ENCODE measurements at places on chromosomes 6 and 20. TPM values are rescaled to one million over a fixed set of nuclear protein-coding genes. Genes with fewer than 3 reads are reported as not detected.

GRCh38 chr6:149007846-149008245 lies 261.0 kb downstream of the UST start:
- no peak for DNase-seq

- peak; percentile 15 for DNase-seq
Observed at GRCh38 chr6:47633141-47633540, 65.2 kb upstream of the ADGRF4 start.

DNA sequence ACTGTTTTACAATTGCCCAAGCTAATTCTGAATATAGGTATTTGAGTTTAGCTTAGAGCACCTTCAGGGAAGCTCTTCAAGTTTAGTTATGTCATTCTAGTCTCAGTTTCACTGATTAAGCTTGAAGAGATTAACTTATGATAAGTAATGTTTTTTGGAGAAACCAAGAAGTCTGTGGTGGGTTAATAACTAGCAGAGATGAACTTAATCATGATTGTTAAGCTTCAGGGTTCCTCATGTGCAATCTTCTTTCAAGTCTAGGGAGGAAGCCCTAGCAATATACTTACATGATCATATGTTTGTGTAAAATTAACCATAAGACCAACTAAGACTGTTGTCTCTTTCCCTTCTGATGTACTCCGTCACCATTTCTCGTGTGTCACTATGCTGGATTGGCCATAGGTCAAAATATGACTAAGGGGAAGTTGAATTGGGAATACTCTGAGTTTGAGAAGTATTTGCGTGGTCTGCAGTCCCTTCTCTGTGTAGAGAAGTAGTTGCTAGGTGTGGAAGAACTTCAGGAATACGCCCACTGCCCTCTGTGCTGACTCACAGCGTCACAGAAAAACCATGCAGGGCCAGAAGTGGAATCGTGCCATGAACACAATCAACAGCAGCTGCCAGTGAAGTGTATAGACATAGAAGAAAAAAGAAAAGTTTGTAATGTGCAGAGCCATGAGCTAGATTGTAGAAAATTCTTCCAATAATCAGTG lies 88.3 kb downstream of the SH3BGRL2 start:
- DNase-seq: no peak

- DNase-seq: no peak
Observed at GRCh38 chr6:154773610-154774089, 40.4 kb downstream of the SCAF8 start.

GRCh38 chr20:62805711-62806382 lies 1.2 kb downstream of the OGFR start:
- DNase-seq: peak; percentile 58

- DNase-seq: no peak
Observed at GRCh38 chr6:45494416-45495135, 116.8 kb upstream of the SUPT3H start.

- DNase-seq: no peak
Observed at GRCh38 chr6:167422934-167423333, 98.0 kb downstream of the TTLL2 start.

Gene GMPR
- polyA plus RNA-seq: 16.6 TPM

DNA sequence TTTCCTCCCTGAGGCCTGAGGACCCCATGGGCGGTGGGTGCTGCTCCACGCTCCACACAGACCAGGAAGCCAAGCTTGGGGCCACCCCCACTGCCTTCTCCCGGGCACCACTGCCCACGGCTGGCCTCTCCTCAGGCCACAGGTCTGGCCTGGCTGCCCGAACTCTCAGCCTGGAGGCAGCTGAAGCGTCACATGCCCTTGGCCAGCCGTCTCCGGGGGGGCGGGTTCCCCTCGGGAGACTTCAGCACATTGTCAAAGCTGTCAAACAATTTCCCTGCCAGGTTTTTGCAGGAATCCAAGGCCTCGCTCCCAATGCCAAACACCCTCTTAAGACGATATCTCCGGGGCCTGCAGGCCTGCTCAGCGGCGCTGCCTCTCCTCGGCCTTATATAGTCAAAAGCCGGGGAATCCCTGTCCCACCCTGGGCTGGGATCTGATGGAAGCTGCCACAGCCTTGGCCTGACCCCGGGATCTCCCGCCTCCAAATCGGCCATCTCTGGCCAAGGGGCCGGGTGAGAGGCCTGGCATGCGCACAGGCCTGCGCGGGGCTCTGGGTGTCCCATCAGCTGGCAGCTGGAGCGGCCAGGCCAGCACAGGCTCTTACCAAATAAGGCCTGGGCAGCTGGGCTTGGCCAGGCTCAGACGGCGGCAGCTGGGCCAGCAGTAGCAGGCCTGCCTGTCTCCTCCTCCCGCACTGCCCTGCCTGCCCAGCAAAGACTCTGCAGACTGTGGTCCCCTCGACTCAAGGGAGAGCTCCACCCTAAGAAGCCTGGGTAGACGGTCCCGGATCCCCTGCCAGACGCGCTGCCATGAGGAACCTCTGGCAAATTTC lies 49.7 kb downstream of the RBM38 start:
- peak; percentile 54 for DNase-seq

DNA sequence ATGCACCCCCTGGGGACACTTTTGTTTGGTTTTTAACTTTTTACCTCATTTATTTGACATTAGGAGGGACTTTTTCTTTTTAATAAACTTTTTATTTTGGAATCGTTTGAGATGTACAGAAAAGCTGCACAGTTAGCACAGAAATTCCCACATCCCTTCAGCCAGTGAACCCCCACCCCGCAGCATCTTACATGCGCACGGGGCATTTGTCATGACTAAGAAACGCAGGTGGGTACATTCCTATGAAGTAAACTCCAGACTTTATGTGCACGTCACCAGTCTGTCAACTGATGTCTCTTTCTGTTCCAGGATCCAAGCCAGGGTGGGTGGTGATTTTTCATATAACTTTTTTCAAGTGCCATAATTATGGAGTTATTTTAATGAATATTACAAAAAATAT lies 4.9 kb upstream of the ZNF831 start:
- no peak for DNase-seq

DNA sequence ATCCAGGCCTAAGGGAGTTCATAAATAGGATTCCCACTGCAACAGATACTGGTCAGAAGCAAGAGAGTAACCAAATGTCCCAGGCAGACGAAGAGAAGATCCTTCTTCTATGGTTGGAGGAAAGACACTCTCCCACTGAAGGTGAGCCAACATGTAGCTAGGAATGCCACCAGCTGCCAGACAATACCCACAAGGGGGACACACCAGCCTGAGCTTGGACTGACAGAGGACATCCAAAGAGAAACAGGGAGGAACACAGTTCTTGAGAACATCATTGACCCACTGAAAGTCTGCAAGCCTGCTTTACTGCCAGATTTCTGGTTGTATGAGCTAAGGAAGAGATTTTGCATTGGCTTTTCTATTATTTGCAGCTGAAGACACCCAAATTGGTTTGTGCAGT lies 80.1 kb downstream of the PXDC1 start:
- no peak for DNase-seq

GRCh38 chr6:134307870-134308269 lies 10.0 kb downstream of the SGK1 start:
- no peak for DNase-seq

DNA sequence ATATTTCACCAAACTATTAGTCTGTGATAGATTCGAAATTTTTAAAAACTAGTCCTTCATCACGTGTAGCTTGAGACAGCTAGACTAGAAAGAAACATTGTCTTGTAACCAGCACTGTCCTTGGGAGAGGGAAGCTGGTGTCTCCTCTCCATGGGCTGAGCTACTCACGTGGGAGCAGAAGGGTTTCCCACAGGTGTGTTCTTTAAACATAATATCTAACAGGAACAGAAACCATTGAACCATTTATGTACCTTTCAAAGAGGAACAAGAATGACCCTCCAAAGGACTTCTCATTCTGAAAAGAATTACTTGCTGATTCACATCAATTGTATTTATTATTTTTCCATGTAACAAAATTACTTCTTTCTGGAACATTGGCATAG lies 72.4 kb upstream of the SYNJ2 start:
- no peak for DNase-seq

DNA sequence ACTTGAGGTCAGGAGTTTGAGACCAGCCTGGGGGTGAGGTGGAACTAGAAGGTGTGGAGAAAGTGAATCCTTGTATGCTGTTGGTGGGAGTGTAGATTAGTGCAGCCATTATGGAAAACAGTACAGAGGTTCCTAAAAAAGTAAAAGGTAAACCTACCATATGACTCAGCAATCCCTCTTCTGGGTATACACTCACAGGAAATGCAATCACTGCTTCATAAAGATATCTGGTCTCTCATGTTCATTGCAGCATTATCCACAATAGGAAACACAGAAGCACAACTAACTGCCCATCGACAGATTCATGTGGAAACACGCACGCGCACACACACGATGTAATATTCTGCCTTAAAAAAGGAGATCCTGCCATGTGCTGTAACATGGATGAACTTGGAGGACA lies 66.7 kb downstream of the CDC5L start:
- no peak for DNase-seq

Gene TAPBP
- 116 TPM for polyA plus RNA-seq

DNA sequence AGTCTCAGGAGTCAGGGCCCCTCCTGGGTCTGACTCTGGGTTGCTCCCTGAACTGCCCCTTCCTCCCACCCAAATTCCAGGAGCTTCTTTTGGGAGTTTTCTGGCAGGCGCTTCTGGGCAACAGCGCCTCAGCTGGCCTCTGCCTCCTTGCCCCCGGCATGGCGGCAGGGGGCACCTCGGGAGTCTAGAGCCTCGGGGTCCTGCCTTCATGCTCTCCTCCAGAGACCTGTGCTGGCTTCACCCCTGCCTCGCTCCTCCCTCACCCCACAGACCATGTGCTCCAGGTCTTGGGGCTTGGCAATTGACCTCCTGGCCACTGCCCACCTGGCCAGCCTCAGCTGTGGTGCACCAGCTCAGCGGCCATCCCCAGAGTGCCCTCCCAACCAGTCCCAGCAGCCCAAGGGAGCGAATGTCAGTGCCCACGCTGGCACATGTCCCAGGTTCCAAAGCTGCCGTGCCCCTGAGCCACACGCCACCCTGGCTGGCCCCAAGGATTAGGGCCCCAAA lies 43.4 kb downstream of the SRC start:
- DNase-seq: peak; percentile 5

DNA sequence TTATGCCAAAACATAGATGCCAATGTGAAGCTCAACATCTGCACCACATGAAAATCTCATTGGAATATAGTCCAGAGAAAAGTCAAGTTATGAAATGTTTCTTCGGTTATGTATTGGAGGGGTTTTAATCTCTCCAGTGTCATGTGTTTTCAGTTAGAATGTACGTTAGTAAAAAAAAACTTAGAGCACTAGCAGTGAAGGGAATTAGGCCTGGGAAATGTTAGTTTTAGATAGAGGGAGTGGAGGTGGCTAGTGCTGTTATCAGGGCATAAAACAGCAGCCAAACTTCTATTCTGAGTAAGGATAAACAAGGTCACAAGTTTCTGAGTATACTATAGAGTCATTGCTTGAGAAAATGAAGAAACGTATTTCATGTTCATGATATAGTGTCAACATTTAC lies 42.9 kb downstream of the HDGFL1 start:
- DNase-seq: no peak

Gene LPA
- polyA plus RNA-seq: 0.51 TPM

- DNase-seq: no peak
Observed at GRCh38 chr6:166281104-166281503, 27.1 kb downstream of the PRR18 start.

Gene SGK2
- 8.8 TPM for polyA plus RNA-seq

DNA sequence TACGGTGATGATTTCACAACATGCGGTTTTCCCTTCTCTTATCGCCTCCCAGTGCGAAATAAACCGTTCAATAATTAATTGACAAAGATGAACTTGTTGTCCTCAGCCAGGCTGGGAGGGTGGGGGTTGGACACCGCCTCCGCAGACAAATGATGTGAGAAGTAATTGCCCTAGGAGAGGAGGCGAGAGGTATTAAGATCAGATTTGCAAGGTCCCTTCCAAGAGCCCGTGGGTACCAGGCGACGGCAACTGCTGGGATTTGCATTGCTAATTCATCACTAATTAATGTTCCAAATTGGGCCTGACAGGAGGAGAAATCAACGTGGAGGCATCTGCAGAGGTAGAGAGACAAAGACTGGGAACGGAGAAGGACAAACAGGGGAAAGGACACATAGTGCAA lies 90.2 kb upstream of the CCDC167 start:
- no peak for DNase-seq

Gene MAK
- polyA plus RNA-seq: 0.34 TPM

GRCh38 chr20:53576586-53577318 lies 16.9 kb downstream of the ZNF217 start:
- no peak for DNase-seq

DNA sequence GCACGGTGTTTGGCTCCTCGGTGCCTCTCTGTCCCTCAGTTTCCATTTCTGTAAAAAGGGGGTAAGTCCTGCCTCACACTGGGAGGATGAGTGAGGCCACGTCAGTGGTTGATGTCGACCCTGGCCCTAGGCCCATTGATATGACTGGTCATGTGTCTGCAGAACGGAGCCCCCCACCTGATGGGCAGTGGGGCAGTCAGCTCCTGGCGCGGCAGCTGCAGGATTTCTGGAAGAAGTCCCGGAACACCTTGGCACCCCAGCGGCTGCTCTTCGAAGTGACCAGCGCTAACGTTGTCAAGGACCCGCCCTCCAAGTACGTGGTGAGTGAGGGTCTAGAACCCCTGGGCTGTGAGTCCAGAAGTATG lies 1.2 kb downstream of the SNX21 start:
- no peak for DNase-seq

DNA sequence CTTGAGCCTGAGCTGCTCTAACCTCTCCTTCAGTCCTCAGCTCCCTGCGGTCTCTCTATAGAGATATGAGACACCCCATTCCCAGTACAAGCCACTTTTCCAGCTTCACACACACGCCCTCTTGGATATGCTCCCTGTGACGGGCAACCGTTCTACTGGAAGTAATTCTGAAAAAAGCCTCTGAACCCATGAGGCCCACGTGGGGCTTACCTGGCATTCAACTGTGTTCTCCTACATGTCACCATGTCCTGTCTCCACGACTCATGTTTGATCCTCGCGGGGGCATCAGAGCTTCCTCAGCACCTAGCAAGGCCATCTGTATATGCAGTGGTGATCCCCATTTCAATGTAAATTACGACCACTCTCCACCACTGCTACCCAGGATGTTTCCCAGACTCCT lies 69.2 kb upstream of the DUSP22 start:
- no peak for DNase-seq

GRCh38 chr6:123417535-123417934 lies 219.2 kb downstream of the TRDN start:
- DNase-seq: no peak

DNA sequence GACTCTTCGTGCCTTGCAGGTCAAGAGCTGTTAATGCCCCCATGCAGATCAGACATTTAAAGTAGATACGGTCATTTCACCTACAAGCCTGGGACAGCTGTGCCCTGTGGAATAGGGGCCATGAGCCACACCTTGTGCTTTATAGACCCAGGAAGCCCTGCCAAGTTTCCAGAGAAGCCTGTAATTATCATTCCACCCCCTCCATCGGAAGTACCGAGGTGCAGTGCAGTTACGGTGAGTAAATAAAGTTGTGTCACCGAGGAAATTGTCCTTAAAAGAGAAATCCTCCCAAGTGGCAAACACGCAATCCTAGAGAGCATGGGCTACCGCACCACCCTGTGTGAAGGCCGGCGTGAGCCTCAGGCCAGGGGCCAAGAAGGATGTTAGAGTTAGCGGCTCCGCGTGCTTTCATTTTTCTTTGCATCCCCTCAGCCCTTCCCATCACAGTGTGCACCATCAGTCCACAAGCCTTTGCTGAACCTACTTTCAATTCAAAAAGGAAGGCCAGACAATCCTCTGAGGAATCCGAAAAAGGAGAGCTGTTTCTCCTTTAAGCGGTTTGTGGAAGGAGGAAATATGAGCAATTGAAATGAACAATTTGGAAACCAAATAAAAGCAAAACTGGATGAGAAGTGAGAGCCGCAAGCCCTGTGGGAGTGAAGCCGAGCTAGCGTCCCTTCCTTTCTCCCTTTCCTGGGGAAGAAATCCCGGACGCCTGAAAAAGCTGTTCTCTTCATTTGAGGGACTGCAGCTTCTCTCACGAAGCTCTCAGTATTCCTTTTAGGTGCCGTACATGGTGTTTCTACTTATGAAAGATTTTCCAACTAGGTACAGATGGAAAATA lies 183.3 kb upstream of the PDE10A start:
- no peak for DNase-seq

All from hepatocyte (in vitro differentiated cells).